ENCODE measurements at places on chromosomes 11 and 22. TPM values are rescaled to one million over a fixed set of nuclear protein-coding genes. Genes with fewer than 3 reads are reported as not detected.

Gene DYNC2H1
- 18.6 TPM for total RNA-seq

DNA sequence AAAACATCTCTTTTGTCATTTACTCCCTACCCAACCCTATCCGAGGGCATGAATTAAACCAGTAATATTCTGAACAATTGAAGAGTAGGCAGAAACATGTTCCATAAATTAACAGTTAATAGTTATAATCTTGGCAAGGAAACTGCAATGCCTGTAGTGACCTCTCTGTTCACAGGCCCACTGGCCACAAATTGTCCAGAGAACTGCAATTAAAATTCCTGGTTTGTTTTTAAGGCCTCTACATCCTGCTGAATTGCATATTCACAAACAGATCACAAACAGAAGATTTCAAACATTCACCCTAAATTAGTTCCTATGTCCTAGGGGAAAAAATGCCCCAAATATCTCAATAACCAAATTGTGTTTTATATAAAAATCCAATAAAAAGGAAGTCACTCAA, 143.2 kb upstream of the TRPC6 start:
- peak; percentile 8 for DNase-seq

Gene OR5T3
- total RNA-seq = not detected

GRCh38 chr22:30297991-30298701, 8.8 kb upstream of the CASTOR1 start:
- DNase-seq = no peak

DNA sequence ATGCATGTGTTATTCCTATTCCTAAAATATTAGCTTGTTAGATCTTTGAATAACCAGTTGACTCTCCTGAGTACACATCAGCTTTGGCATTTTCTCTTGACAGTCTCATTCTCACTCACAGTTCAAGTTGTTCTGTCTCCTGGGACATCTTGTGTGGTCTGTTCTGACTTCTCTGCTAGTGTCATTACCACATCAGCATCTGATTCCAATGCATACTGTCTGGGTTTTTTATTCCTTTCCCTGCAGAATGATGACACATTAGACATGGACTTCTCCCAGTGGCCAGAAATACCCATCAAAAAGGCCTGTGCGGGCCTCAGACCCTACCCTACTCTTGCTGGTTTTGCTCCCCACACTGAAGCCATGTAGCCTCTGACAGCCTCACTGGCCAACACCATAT, 2.7 kb downstream of the ZNF74 start:
- no peak for DNase-seq
